ENCODE measurements at places on chromosomes 1 and 21.

- DNase-seq, result no peak
Observed at GRCh38 chr1:54768093-54768492, 3.8 kb upstream of the PARS2 start.

GRCh38 chr1:179369751-179370341 lies 4.1 kb downstream of the AXDND1 start:
- DNase-seq, result peak; percentile 51

DNA sequence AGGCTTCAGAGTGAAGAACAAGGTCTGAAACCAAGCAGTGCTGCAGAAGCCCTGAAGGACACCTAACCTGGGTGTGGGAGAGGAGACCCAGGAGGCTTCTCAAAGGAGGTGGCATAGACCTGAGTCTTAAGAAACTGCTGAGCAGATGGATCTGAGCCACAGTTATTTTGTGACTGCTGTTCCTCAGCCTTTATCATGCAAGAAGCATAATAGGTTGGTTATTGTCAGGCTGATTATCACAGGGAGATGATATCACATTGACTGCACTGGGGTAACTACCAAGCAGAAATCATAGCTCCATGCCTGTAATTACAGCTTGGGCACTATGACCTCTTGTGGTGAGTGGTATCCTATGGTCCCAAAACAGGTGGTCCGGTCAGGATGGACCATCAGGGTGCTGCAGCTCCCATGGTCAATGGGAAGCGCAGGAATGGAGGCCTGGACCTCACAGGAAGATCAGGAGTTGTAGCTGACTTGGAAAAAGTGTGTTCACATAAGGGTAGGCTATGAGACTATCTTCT lies 11.5 kb upstream of the ATP2B4 start:
- DNase-seq, result no peak

DNA sequence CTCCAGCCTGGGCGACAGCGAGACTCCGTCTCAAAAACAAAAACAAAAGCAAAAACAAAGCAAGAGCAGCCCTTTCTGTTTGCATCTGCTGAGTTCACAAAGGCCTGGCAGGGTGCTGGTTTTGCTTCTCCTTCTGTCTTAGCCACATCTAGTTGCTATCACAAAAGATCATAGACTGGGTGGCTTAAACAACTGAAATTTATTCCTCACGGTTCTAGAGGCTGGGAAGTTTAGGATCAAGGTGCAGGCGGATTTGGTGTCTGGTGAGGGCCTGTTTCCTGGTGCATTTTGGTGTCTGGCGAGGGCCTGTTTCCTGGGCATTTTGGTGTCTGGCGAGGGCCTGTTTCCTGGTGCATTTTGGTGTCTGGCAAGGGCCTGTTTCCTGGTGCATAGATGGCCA lies 471.3 kb downstream of the CAMTA1 start:
- DNase-seq, result no peak

DNA sequence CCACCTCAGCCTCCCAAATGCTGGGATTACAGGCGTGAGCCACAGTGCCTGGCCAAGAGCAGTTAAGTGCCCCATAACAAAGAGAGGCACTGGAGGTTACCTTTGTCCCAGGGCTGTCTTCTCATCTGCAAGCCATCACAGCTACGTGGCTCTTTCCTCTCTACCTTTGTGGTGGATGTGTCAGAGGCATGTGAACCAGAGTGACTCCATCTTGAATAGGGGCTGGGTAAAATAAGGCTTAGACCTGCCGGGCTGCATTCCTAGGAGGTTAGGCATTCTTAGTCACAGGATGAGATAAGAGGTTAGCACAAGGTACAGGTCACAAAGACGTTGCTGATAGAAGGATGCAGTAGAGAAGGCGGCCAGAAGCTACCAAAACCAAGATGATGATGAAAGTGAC lies 59.4 kb upstream of the POU2F1 start:
- no peak for DNase-seq

DNA sequence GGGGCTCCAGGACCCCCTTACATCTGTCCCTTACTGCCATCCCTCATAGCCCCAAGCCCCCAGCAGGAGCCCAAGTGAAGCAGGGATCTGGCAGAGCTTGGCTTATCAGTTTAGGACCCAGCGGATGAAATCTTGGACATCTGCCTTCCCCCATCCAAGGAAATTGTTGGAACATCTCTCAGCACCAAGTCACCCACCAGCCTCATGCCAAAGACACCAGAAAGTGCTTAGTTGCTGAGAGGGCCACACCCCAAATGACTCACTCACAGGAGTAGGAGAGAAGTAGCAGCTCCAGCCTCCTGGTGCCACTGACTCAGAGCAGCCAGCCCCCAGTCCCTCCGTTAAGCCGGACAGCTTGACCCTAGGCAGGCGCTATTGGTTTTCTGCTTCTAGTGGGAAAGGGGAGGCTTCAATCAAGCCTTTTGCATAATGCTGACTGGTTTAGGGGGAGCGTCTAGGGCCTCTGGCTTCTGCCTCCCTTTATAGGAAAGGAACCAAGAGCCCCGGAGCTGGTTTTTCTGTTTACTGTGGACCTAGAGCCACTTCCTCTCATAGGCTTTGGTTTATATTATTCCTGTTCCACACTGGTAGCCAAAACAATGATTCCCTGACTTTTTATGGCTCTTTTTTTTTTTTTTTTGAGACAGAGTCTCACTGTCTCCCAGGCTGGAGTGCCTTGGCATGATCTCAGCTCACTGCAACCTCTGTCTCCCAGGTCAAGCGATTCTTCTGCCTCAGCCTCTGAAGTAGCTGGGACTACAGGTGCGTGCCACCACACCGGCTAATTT lies 114.2 kb upstream of the IPO9 start:
- no peak for DNase-seq

- DNase-seq, result no peak
Observed at GRCh38 chr1:173554089-173554488, 48.8 kb downstream of the SLC9C2 start.

GRCh38 chr1:217526636-217527035 lies 104.3 kb downstream of the GPATCH2 start:
- no peak for DNase-seq

DNA sequence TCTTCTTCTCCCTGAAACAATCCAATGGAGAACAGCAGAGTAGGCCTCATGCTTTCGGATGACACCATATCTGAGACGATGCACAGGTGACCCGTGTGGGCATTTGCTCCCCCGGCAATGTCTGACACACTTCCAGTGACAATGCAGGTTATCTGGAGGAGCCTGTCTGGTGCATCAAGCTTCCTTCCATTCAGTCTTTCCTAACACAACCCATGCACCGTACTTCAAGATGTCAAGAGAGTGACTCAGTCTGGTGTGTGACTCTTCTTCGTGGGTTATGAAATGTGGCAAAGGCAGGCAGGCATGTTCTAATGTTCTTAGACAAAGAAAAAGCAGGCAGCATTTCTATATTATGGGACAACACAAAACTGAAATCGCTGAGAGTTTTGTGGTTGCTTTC lies 159.1 kb downstream of the EDEM3 start:
- no peak for DNase-seq

DNA sequence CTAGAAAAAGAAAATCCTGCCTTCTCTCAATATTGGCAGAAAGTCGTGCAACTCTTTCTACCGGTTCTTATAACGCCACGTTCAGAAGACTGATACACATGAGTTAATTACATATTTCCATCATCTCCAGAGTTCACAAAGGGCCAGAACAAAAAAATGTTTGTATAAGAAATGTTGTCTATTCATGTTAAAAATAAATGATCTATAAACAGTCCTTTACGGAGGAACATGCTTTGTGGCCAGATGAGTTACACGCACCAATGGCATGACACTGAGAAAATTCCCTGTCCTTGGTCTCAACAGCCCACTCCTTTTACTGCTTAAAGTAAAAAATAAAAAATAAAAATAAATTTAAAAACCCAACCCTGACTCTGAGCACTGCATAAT lies 29.5 kb downstream of the C2CD2 start:
- no peak for DNase-seq

GRCh38 chr1:8394456-8395321 lies 76.8 kb downstream of the SLC45A1 start:
- DNase-seq, result no peak

DNA sequence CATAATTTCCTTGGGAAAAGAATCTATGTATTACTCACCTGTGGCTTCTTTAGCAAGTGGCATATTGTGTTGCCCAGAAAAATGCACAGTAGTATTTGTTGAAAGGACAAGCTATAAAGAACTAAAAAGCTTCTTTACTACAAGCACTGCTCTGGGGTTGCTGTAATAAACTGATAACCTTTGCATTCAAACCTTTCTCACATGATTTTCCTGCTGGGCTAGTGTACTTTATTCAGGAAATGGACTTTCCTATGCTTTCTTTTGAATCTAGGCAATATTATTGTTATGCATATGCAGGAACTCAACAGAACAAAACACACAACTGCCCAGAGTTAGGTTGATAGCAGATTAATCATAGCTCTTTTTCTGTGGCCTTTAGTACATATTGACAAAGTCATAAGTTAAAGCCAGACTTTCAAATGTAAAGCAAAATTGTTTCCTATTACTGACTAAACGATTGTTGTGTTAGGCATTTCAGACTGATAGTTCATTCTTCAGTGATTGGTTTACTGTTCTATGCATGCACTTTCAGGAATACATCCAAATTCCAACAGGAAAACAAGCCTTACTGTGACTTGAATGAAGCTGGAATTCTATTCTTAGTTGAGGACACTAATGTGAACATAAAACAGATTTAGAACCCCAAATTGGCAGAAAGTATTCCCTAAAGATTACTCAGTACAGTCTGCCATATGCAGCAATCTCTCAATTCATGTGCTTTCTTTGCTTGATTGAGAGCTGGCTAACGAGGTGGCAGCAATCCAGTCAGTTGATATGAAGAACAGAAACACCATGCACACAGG lies 564.3 kb upstream of the NEGR1 start:
- peak; percentile 3 for DNase-seq

DNA sequence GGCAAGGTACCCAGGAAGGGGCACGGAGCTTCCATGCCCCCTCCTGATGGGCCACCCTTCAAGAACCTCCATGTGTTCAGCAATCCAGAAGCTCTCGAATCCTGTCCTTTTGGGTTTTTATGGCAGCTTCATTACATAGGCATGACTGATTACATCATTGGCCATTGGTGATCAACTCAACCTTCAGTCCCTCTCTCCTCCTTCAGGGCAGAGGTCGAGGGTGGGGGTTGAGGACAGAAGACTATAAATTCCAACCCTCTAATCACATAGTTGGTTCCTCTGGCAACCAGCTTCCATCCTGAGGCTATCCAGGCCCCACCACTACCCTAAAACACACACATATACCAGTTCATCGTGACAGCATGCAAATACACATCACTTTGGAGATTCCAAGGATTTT lies 135.7 kb downstream of the ZNF281 start:
- DNase-seq, result no peak

GRCh38 chr1:951364-951763 lies 7.7 kb downstream of the NOC2L start:
- DNase-seq, result no peak

GRCh38 chr21:45381865-45382696 lies 22.9 kb upstream of the COL18A1 start:
- DNase-seq, result no peak

- DNase-seq, result no peak
Observed at GRCh38 chr1:182330303-182330702, 61.3 kb downstream of the GLUL start.

GRCh38 chr1:115229016-115229415 lies 109.0 kb downstream of the NGF start:
- DNase-seq, result no peak

- no peak for DNase-seq
Observed at GRCh38 chr1:175183586-175183985, 9.0 kb downstream of the KIAA0040 start.
